ENCODE measurements at places on chromosomes 7 and 10.
A peak's percentile ranks its signal among the peaks of the same experiment; 100 is the strongest.

DNA sequence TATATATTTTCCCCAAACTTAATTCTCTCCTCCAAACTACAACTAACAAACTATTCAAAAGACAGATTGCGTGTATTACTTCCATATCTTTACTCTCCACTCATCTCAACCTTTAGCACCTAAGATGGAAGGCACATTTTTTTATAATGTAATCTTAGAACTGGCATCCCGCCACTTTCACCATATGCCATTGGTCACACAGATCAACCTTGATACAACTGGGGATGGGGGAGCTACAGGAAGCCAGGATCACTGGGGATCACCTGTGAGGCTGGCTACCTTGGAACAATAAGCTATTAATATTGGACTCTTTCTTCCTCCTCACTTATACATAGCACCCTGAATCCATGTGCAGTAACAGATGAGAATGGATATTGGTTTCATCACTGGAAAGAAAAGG lies 469.6 kb upstream of the LRRN3 start:
- DNase-seq = no peak

- DNase-seq = no peak
These were observed 516.1 kb downstream of the CCSER2 start for GRCh38 chr10:84844461-84844860.

- no peak for DNase-seq
These were observed 59.4 kb upstream of the AHR start for GRCh38 chr7:17239046-17239445.

GRCh38 chr7:18208921-18209320 lies 181.3 kb upstream of the PRPS1L1 start:
- no peak for DNase-seq

DNA sequence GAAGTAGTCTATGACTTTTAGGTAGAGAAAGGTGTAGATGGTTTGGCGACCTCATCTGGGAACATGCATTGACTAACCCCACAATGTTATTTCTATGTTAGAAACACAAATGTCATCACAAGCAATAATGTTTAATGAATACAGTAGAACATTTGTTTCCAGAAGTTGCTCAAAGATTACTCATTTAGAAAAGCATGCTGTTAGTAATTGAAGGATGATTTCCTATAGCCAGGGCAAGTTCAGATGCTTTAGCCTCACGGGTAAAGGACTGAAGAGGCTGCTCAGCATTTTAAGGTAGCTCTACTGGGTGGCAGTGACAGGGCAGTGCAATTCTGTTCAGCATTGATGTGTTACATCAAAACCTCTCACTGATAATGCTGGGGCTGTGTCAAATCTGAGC lies 199.3 kb upstream of the FZD1 start:
- DNase-seq = no peak

GRCh38 chr10:114526126-114526503 lies 121.8 kb upstream of the AFAP1L2 start:
- no peak for DNase-seq

DNA sequence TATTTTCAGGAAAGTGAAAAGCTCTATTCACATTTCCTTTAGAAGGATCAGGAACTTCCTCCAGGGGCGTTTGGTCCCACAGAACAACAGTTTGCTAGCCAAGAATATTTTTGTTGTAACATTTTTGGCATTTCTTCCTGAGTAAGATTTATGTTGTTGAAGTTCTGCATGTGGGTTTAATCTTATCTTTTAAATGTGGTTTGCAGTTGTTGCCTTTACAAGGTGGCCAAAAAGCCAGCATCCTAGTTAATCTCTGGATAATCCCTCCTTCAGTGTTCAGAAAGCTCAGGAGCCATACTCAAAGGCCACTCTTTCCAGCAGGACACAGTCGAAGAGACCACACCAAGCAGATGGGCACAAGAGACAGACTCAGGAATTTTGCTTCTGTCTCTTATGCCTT lies 30.0 kb downstream of the SLC26A4 start:
- no peak for DNase-seq

DNA sequence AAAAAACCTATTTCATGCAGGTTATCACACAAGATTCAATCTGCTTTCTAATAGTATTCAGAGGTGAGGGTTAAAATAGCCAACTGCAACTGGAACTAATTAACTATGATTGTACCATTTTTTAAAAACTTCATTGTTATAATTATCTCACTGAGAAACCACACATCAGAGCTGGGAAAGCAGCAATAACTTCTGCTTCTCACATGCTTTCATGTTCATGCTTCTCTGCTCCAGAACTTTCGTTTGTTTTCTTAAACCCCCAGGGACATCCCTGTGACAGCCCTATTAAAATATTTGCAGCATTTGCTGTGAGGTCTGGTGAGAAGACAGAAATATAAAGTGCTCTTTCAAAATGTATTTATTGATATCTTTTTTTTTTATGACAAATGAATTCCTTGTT lies 389.0 kb upstream of the SORCS1 start:
- DNase-seq = peak; percentile 53

DNA sequence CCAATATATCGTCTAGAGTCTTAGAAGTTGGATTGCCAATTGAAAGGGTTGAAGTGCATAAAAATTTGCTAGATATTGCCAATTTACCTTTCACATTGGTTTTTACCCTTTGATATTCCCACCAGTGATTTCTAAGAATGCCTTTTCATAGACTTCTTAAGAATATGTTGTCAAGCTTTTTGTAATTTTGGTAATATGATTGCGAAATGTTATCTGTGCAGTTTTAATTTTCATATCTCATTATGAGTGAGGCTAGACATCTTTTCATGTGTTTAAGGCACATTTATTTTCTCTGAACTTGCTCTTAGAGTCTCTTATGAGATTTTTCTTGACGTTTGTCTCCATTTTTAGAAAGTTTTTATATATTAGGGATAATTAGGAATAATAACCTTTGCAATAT lies 567.2 kb downstream of the CCSER2 start:
- DNase-seq = no peak

GRCh38 chr7:128352636-128353035 lies 8.9 kb downstream of the PRRT4 start:
- DNase-seq = no peak

DNA sequence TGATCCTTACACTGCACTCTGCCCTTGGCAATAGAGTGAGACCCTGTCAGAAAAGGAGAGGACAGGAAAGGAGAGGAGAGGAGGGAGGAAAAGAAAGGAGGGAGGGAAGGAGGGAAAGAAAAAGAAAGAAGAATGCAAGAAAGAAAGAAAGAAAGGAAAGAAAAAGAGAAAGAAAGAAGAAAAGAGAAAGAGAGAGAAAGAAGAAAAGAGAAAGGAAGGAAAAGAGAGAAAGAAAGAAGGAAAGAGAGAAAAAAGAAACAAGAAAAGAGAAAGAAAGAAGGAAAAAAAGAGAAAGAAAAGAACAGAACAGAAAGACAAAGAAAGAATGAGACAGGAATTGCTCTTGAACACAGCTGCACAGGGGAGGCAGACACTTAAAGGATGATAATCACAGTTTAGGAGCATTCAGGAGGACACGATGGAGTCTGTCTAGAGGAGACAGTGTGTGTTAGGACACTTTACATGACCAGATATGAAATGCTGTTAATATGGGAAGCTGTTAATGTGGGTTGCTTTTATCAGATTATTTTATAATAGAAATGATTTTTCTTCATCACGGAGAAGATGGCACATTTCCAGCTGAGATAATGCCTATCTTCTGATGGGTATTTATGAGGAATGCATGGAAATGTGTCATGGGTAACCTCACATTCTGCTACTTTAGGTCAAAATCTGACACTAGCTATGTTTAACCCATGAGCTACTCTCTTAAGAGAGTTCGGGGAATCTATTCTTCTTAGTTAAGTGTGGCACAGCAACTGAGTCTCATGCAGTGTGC lies 160.5 kb downstream of the BAMBI start:
- no peak for DNase-seq

DNA sequence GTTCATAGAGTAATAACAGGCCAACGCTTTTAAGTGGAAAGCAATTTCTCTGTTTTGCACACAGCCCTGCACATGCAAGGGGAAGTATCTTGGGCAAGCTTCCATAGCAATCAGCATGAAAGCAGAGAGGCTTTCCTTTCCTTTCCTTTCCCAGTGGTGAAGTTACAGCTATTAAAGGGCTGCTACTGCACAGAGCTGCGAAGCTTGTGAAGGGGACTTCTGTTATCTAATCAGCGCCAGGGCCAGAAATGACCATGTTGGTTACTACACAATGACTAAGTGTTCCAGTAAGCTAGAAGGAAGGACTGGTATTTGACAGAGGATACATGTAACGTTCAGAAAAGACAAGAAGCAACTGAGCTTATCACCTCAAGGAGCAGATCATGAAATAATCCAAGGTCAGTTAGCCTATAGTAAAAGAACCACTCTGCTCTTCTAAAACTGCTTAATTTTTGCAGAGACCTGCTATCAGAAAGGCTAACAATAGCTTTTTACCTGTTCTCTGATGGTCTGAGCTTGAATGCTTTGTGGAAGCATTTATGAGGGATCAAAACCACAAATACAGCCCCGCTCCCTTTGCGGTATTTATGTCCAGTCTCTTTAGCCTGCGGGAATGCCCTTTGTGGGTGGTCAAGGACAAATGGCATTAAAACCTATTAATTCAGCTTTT lies 45.9 kb downstream of the SGMS1 start:
- DNase-seq = no peak

DNA sequence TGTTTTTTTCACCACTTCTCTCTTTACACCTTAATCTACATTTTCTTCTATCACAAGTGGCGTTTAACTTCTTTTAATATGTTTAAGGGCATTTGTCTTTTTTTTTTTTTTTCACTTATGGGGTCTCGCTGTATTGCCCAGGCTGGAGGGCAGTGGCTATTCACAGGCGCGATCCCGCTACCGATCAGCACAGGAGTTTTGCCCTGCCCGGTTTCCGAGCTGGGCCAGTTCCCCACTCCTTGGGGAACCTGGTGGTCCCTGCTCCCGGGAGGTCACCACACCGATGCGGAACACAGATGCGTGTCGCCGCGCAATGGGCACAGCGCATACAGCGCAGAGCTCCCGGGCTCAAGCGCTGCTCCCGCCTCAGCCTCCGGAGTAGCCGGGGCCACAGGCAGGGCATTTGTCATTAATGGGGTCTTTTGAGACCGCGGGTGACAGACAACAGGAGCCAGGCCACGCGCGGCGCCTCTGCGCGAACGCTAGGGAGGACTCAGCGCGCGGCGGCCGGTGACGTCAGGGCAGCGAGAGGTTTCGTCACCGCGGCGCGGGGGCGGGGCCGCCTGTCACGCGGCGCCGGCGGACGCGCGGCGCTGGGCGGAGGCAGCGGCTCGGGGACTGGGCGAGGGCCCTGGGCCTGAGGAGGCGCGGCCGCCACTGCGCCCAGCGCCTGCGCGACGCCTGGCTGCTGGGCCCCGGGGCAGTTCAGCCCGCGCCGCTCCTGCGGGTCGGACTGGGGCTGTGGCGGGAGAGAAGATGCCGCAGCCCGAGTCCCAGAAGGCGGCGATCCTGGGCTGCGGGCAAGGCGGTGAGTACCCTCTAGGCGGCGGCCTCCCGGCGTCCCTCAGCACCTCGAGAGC lies at the start of gene GALNT11:
Gene GALNT11 (plus strand): TSS at position 598 of the 860 bp plus-strand sequence. CDS start 68,554 bp downstream, outside the sequence.
- DNase-seq = no peak

GRCh38 chr7:21243265-21243664 lies 184.6 kb upstream of the SP4 start:
- DNase-seq = no peak

- DNase-seq = no peak
These were observed 4.9 kb upstream of the RHOBTB1 start for GRCh38 chr10:60948851-60949250.

DNA sequence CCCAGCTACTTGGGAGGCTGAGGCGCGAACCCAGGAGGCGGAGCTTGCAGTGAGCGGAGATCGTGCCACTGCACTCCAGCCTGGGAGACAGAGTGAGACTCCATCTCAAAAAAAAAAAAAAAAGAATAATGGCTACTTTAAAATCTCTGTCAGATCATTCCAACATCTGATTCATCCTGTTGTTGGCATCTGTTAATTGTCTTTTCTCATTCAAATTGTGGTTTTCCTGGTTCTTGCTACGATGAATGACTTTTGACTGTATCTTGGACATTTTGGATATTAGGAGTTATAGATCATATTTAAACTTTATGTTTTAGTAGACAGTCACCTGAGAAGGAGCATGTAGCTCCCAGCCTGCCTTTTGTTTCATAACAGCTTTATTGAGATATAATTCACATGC lies 8.5 kb downstream of the TPST1 start:
- DNase-seq = no peak
